Left renal cortex interstitium (tissue), 4 donors: ENCODE measurements at places on chromosomes 12 and 14.

- DNase-seq: no peak
Measured at GRCh38 chr14:36517242-36518030, 2.6 kb downstream of the NKX2-1 start.

GRCh38 chr12:129523621-129524020 lies 380.2 kb downstream of the TMEM132D start:
- no peak for DNase-seq

GRCh38 chr12:50132505-50133135 lies 20.6 kb downstream of the COX14 start:
- DNase-seq: no peak

DNA sequence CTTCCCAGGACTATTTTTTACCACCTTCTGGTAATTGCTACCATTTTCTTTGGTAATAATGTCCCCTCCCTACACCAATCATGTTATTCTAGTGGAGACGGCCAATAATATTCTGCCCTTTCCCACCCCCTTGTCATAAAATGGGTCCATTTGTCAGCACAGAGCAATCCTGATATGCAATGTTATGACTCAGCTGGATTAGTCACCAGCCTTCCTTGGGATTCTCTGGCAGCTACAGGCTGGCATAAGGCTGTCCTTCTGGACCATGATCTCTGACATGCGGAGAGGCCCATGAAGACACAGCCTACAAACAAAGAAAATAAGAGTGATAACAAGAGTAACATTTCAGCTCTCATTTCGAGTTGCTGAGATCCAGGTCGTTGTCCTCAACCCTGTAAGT lies 222.0 kb upstream of the CPNE8 start:
- DNase-seq: no peak

DNA sequence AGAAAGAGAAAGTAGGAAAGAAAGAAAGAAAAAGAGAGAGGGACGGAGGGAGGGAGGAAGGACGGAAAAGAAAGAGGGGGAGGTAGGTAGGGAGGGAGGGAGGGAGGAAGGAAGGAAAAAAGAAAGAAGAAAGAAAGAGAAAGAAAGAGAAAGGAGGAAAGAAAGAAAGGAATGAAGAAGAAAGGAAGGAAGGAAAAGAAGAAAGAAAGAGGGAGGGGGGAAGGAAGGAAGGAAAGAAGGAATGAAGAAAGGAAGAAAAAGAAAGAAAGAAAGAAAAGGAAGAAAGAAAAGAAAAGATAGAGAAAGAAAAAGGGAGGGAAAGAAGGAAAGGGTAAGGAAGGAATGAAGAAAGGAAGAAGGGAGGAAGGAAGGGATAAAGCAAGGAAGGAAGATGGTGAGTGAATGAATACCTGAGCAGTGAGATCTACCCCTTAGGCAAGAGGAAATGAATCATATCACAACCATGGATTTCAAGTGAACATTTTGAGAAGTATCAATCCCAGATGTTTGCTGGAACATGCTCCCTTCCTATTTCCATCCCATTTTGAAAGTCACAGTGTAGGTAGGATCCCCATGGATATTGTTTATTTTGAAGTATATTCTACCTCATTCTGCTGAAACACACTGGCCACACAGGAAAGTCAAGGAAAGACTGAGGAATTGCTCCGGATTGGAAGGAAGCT lies 639.4 kb upstream of the TBX3 start:
- DNase-seq: no peak
